Stimulated activated CD4-positive, alpha-beta T cell treated with anti-CD3 and anti-CD28 coated beads, Interleukin-4, amount 100 ng/mL, for 48 hours (primary cell): ENCODE measurements at places on chromosomes 5 and 9.
A peak's percentile ranks its signal among the peaks of the same experiment; 100 is the strongest.

DNA sequence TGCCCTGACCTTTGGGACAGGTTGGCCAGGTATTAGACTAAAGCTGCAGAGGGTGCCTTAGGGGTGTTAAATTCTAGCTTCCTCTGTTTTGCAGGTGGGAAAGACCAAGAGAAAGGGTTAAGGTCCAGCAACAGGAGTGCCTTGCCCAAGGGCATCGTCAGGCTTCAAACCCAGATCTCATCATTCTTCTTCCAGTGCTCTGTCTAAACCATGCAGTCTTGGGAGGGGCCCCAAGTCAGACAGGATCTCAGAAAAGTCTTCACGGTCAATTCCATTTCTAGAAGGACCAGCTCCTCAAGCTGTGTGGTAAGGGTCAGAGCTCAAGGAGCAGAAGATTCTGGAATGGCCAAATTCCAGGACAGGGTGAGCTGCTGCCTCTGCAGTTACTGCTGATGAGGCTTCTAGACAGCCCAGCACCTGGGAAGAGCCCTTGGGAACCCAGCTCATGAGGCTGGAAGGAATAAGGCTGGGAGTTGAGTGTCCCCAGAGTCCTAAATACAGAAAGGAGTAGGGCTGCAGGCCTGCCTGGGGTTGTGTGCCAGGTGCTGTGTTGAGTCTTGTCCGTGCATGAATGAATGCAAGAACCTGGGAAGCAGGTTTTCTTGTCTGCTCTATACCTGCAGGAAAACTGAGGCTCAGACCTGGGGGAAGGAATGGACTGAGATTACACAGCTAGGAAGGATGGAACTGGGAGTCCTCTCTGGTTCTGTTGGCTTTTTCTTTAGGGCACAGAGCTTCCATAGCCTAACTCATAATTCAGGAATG is 69.3 kb downstream of the WWC1 start:
- no peak for DNase-seq

DNA sequence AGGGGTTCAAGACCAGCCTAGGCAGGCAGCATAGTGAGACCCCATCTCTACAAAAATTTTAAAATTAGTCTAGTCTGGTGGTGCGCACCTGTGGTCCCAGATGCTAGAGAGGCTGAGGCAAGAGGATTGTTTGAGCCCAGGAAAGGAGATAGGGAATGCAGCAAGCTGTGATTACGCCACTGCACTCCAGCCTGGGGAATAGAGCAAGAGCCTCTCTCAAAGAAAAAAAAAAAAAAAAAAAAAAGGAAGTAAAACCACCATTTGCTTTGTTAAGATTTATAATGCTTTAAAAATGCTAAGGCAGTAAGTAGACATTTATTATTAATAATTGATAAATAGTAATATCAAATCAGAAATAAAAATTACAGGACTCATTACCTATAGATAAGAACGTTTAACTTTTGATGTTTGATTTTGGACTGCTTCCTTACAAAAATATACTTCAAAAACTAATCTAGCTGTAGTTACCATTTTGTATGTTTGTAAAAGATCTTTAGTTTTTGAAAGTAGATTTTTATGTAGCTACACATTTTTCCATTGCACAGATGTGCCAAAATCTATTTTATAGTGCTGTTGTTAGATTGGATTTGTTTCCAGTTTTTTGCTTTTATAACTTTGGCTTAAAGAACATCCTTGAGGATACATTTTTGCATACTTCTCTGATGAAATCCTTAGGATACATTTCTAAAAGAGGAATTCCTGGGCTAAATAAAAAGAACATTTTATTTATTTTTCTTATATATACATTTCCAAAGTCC is 86.4 kb downstream of the INIP start:
- no peak for DNase-seq

- no peak for DNase-seq
Measured at GRCh38 chr5:118789366-118789765, 199.0 kb downstream of the DTWD2 start.

GRCh38 chr9:86829496-86830046 is 117.7 kb downstream of the GAS1 start:
- no peak for DNase-seq

GRCh38 chr9:127979333-127980059 is 1.3 kb downstream of the EEIG1 start:
- no peak for DNase-seq

GRCh38 chr9:133726401-133727276 is 11.5 kb downstream of the SARDH start:
- peak; percentile 40 for DNase-seq

DNA sequence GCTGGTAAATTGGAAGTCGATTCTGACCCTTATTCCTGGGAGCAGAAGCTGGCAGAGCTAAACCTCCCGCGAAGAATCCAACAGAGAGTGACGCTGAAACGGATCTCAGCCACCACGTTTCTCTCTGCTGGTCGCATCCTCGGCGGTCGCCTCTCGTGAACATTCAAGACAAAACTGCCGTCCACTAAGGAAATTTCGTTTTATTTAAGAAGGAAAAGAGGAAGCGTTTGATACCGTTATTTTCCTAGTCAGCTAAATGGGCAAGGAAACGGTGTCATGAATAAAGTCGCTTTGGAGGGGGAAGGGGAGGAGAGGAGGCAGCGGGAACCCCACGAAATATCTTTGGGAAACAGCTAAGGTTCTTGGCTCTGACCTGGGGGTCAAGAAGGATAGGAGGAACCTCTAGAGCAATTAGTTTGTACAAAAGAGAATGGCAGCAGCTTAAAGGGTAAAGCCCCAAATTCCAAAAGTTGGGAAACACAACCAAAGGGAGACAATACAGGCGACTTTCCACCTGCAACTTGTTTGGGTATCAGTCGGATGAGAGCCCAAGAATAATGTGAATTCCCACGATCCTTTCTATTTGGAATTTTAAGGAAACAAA is 1.9 kb downstream of the FOXB2 start:
- DNase-seq: no peak

- no peak for DNase-seq
Measured at GRCh38 chr5:81904861-81905260, 67.0 kb upstream of the ATG10 start.

GRCh38 chr5:84085387-84086041 is 299.2 kb downstream of the EDIL3 start:
- DNase-seq: no peak

- no peak for DNase-seq
Measured at GRCh38 chr5:177089127-177089526, 2.4 kb downstream of the FGFR4 start.

DNA sequence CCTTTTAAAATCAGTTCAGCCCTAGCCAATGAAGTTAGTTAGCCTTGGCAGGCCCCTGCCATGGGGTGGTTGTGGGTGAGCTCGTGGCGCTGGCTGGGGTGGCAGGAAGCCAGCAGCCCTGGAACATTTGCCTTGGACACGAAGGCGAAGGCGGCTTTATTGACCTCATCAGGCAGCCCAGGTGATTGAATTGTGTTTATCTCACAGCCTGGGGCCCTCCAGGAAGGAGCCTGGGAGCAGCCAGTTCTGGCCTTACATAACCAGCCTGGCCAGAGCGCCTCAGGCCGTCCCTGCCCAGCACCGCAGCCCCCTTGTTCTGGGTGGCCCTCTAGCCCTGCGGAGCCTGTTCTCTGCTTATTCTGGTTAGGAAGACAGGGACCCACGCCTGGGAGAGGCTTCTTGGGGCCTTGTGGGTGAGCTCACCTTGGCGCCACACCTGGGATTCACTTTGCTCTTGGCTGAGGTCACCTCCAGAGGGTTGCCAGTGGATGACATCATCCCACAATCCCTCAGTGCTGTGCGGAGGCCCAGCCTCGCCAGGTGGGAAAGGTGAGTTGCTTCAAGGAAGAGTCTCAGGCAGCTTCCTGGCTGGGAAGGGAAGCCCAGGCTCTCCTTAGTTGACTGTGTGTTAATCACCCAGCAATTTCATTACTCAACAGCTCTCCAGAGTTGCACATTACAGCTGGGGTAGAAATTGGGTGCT is 54.4 kb upstream of the RPL26L1 start:
- DNase-seq: no peak

GRCh38 chr5:141639357-141640050 is 2.7 kb downstream of the RELL2 start:
- no peak for DNase-seq
